ENCODE measurements at places on chromosomes 2 and 18.

DNA sequence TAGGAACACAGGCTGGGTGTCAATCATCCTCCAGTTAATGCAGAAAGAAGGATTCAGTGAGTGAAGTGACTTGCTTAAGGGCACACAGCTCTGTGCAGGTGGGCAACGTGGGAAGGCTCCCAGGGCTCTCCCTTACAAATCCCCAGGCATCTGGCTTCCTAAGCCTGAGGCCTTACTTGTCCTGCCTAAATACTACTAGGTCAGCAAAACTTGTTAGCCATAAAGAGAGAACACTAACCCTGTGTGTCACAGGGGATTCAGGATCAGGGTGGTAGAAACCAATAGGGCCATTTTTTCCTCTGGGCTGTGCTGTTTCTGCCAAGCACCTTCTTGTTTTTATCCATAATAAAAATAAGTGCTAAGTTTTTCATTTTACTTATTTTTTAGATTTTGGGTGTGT lies 55.0 kb downstream of the GATA6 start:
- DNase-seq = no peak

DNA sequence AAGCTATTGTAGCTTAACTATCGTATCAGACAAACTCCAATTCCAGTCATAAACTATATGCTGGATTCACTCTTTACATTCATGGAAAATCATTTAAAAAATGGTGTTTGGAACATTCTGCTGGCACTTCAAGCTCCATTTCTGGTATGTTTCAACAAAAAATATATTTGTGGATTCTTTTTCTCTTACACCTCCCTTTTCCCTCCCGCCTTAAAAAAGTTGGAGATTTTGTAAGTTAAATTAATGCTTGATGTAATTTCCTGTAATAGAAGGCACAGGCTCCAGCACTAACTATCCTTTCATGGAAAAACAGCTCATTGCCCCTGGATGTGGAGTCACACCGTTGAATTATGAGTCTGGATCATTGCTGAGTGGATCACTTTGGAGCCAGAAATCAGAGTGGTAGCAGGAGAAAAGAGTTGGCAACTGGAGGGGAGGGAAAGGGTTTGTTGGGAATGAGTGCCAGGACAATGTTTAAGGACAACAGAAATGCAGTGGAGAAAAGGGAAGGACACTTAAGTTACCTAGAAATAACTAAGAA lies 102.8 kb downstream of the ICOS start:
- no peak for DNase-seq

DNA sequence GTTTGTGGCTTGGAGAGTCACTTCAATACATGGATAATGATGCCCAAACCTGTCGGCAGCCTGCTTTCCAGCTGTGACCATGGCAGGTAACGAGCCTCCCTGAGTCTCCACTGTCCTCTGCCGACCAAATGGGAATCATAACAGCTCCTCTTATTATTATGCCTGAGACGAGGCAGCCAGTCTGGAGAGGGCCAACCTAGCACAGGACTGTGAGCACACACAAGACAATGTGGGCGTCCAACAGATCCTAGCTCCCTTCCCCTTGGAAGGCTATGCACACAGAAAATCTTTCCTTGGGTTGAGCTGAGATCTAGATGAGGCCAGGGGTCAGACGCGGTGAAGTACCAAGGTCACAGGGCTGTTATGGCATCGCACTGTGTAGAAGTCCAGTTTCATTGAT lies 890 bp upstream of the SLC4A3 start:
- DNase-seq = no peak

- DNase-seq = no peak
These were observed 164.1 kb downstream of the TMEM247 start for GRCh38 chr2:46643493-46643892.

GRCh38 chr2:211302676-211303075 lies 746.3 kb downstream of the CPS1 start:
- no peak for DNase-seq

- no peak for DNase-seq
These were observed 462.7 kb upstream of the CDH20 start for GRCh38 chr18:60870261-60871153.

GRCh38 chr18:37403100-37403781 lies 162.4 kb downstream of the CELF4 start:
- DNase-seq = no peak

- no peak for DNase-seq
These were observed 67.9 kb upstream of the SLC25A52 start for GRCh38 chr18:31828613-31829012.

DNA sequence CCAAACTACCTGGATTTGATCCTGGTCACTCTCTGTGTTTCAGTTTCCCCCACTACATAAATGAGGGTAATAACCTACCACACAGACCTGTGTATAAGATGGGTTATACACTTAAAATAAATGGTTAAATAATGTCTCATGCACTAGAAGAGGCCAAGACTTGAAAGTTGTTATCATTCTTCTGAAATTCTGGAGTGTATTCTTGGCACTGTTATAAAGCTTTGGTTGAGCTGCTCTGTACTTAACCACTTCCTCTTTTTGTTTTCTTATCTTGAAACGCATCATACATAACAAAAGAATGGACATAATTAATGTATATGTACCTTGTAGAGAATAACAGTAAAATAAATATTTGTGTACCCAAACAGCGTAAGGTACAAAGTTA lies 281.0 kb downstream of the AFF3 start:
- DNase-seq = no peak

GRCh38 chr2:17752246-17752645 lies 1.4 kb downstream of the SMC6 start:
- no peak for DNase-seq

DNA sequence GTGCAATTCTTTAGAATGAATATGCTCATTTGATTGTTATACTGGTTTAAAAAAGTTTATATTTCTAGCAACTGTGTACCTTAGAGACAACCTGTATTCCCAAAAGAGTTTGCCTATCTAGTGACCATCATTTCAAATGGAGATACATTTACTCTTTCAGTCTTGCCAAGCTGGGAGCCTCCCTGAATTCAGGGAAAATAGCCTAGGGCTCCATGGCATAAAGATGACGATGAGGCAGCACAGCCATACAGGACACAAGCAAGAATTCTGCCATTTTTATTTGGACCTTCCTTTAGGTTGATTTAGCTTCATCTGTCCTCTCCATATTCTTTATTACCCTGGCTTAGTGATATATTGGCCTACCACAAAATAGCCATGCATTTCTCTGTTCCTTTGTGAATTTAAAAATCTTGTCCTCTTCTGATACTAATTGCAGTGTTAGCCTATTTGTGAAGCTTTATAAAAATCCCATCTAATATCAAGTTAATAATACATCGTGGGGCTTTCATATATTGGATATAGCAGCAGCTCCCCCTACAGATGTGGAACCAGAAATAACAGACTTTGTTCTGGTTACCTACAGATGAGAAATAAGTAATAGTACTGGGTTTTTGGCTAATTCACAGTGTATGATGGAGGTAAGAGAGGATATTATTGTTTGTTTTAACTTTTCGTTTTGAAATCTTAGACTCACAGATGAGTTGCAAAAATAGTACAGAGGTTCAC lies 1661.9 kb upstream of the PIK3C3 start:
- no peak for DNase-seq

GRCh38 chr2:65483763-65484162 lies 51.4 kb upstream of the SPRED2 start:
- DNase-seq = no peak

DNA sequence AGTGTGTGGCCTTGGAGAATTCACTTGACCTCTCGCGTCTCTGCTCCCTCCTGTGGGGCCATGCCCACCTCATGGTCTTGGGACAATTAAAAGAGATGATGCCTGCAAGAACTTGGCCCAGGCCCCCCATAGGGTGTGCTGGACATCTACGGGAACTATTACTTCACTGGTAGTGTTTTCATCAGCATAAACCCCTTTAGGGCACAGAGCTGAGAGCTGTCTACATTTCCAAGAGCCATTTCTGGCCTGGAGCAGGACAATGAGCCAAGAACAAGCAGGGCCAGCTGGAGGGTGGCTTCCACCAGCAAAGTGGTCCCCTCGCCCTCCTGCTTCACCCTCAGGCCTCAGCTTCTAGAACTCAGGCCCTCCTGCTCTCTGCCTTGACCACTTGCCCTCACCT lies 232.3 kb downstream of the ZBTB7C start:
- DNase-seq = no peak

DNA sequence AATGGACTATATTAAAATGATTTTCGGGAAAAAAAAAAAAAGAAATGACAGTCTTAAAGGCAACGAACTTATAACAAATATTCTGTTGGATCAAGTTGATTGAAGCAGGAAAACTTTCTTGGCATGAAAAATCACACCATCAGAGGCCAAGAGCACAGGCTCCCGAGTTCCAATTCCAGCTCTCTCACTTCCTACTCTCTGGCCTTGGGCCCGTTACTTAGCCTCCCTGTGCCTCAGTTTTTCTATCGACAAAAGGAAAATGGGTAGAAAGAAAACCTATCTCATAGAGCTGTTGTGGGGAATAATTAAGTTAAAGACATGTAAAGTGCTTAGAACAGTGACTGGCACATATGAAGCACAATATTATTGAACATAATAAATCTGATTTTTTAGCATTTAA lies 74.2 kb downstream of the HNRNPLL start:
- no peak for DNase-seq

DNA sequence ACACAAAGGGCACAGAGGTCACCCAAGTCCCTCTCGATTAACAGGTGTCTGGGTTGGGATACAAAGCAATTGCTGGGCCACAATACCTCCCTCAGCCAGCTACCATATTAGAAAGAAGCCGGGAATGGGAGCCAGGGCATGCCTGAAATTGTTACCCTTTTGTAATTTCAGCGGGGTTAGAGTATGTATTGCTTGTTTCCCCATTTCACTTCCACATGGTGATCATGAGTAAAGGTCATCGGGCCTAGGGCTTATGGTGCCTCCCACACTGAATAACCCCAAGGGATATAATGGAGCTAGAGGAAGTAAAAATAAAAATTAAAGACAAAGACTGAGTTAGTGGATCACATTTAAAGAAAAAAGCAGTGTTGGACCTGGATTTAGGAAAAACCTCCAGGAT lies 437.2 kb upstream of the KLHL29 start:
- no peak for DNase-seq

DNA sequence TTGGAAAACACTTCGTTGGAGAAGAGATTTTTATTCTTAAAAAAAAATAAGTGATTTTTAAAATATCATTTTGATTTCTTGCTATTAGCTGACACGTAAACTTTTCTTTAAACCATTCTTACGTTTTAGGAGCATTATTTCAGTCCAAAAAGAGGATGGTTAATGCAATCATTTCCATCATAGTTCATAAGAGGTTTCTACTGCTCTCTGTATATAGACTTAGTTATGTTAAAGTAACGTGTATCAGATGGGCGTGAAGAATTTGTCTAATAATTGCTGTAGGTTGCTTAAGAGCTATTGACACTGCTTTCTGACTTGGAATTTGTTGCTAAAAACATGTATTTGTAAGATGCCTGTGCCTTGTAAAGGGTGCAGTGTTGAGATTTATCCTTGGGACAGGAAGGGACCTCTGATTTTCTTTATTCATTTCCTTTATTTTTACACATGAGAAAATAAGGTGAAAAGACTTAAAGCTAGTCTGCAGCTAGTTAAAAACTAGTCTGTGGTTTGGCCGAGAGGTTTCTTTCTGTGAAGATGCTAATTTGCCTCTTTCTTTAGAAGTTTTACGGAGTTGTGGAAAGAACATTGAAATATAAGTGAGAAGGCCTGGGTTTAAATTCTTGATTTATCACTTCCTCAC lies 2.9 kb downstream of the ANKRD12 start:
- DNase-seq = no peak

DNA sequence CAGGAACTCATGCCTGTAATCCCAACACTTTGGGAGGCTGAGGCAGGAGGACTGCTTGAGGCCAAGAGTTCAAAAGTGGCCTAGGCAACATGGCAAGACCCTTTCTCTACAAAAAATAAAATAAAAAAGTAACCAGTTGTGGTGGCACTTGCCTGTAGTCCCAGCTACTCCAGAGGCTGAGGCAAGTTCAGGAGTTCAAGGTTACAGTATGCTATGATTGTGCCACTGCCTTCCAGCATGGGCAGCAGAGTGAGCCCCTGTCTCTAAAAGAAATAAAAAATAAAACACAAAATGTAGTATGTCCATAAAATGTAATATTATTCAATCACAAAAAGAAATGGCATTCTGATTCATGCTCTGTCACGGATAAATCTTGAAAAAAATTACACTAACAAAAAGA lies 11.9 kb downstream of the INO80C start:
- DNase-seq = no peak

DNA sequence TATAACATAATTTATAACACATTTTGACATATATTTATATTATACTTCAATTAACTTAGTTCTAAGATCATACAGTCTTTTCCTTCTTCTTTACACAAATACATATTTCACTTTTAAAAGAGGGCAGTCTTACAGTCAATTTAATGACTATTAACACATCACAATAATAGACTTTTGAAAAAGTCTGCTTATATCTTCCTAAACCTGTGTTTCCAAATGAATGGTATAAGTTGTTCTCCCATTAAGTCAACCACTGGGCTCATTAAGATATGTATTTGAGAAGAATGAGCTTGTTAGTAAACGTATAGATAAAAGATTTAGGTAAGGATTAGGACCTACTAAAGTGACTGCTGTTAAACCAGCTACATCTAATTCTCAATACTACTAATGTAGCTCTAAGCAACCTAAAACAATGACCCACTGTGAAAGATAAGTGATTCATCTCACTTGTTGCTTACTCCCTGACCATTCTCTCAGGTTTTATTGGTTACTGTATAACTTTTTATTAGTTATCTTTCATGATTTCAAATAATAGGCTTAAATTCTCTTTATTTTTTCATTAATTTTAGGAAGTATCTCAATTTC lies 27.0 kb downstream of the SLC40A1 start:
- DNase-seq = no peak

GRCh38 chr2:241020201-241020600 lies 21.8 kb downstream of the SNED1 start:
- no peak for DNase-seq

GRCh38 chr2:28780496-28780895 lies 28.9 kb downstream of the PPP1CB start:
- DNase-seq = no peak

DNA sequence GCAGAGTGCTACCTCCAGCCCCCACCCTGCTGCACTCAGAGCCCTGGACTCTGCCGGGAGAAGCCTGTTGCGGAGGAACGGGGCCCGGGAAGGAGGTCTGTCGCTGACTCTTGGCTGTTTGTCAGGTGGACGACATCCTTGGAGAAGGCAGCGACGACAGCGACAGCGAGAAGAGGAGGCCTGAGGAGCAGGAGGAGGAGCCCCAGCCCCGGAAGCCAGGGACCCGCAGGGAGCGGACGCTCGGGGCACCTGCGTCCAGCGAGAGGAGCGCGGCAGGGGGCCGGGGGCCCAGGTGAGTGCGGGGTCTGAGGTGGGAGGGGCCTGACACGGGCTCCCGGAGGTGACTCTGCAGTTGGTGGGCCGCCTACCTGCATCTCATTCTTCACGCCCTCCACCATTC lies 56.6 kb downstream of the CTDP1 start:
- no peak for DNase-seq

- no peak for DNase-seq
These were observed 318.9 kb upstream of the SYT4 start for GRCh38 chr18:43596105-43596712.

- DNase-seq = no peak
These were observed 230.2 kb downstream of the GBX2 start for GRCh38 chr2:235937936-235938335.
